NCI-H226 (cell line): ENCODE measurements at places on chromosomes 12 and 14.

DNA sequence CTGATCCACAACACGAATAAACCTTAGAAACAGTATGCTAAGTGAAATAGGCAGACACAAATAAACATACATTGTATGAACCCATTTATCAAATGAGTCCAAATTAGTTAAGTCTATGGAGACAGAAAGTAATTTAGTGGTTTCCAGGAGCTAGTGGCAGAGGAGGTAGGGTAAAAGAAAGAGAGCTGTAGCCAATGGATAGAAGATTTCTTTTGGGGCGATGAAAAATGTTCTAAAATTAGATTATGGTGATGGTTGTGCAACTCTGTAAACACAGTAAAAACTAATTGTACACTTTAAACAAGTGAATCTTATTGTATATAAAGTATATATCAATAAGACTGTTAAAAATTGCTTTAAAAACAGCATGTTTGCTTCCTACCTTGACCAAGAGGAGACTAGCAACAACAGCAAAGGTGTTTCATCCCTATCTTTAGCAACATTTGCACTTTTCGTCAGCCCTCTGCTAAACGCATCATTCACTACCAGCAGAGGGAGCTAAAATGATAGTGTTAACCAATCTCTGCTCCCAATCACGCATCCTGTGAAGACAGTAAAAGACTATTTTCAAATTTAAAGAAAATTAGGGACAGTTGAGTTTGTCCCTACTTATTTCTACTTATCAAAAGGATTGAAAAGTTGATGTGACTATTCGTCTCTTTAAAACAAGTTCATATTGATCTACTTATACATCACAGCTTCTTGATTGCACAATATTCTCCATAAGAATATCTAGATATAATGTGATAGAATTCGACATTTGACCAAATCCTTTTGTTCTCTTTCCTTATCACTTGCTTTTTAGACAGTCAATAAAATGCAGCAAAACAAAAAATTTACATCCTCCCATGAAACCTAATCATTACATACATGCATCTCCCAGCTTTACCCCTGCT lies 24.0 kb upstream of the LGR5 start:
- DNase-seq, result peak; percentile 56

DNA sequence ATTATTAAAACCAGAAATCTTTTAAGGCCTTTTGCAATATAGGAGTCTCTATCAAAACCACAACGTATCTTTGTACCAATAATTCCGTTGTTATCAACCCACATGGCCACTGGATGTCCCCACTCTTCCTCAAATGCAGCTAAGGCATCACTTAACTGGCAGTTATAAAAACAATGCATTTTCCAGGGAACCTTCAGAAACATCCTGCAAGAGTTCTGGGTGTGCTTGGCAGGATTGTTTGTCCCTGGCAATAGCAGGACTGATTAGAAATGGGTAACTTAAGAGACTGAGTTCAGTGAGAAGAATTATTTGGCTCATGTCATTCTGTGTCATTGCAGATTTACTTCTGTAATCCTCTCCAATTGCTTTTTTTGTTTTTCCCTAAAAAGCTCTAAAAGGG lies 112.0 kb downstream of the SLC15A5 start:
- no peak for DNase-seq

DNA sequence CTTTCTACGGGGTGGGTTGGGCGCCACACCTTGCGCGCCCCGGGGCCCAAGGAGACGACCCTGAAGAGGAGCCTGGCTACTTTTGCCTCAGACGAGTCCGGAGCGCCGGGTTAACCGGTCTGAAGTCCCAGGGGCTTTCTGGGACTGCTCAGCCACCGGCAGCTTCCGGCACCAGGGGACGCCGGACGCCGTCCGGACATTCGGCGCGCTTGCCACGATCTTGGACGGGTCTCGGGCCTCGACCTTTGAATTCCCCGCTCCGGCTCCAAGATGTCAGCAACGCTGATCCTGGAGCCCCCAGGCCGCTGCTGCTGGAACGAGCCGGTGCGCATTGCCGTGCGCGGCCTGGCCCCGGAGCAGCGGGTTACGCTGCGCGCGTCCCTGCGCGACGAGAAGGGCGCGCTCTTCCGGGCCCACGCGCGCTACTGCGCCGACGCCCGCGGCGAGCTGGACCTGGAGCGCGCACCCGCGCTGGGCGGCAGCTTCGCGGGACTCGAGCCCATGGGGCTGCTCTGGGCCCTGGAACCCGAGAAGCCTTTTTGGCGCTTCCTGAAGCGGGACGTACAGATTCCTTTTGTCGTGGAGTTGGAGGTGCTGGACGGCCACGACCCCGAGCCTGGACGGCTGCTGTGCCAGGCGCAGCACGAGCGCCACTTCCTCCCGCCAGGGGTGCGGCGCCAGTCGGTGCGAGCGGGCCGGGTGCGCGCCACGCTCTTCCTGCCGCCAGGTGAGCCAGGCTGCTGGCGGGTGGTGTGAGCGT lies at the start of gene ACOT4:
Gene ACOT4 (plus strand): TSS at position 184 of the 760 bp plus-strand sequence. CDS start 87 bp downstream, at position 271.
- no peak for DNase-seq

- peak; percentile 40 for DNase-seq
These were observed 3.6 kb downstream of the SMARCD1 start for GRCh38 chr12:50088577-50089335.

DNA sequence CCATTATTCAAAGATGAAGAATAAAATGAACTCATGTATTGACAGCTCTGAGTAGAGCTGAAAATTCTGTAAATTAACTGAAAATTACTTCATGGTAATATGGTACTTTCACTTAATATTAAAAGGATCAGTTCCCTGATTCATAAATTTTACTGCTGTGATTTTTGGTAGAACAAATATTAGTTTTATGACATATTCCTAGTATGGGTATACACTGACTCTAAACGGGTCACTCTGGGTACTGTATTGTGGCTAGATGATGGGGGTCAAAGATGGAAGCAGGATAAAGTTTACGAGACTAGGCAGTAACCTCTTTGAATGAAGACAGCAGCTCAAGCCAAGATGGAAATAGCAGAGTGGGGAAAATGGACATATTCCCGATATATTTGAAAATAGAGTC lies 135.5 kb downstream of the NUAK1 start:
- no peak for DNase-seq

DNA sequence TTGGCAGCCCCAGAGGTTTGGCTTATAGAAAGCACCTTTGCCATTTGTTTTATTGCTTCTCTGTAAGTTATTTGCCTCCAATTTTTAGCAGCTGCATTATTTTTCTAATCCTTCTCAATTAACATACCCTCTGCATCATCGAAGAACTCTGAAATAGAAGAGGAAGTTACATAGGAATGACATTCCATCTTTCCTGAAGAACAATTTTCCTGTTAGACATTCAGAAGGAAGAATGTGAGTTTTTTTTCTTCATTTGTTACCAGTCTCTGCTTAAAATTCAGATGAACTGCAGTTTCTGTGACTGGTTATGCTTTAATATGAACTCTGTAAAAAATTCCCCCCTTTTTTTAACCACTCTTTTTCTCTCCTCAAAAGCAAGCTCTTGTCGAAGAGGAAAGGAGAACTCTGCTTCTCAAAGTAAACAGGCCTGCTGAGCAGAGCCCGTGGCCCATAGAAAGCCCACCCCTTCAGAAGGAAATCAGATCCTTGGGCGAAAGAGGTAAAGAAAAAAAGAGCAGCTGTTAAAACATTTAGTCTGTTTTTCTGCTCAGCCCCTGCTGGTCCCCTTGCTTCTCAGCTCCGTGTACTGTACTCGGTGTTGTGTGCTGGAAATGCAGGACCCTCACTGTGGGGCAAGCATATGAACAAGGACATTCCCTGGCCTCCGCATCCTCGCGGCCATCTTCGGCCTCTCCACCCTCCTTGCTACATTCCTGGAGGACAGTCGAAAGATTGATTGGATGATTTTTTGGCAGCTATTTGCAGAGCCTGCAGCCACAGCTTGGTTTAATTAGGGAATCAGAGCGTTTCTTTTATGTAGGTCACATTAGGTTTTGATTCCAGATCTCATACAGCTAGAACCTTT lies 164.4 kb upstream of the LRIG3 start:
- DNase-seq, result no peak

DNA sequence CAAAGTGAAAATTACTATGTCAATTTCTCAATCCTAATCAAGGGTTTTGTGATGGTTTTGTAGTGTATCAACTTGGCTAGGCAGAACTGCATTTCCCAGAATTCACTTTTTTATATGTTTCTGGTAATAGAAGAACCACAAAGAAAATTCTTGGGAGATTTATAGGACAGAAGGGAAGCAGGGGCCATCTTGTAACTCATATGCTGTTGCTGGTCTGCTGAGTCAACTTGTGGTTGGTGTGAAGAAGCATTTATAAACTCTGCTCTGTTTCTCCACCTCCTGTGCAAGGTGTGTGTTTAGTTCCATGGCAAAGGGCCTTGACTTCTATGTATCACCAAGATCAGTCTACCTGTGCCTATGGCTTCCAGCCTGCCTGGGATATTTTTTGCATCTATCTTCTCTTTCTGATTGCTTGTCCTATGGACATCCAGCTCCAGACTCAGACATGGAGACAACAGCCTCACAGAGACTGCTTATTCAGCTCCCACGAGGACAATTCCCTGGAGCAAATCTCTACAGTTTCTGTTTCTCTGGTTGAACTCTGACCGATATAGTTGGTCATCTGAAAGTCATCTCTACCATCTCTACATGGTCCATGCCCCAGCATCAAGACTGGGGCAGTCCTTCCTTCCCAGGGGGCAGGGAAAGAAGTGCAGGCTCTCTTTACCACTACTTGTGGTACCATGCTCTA lies 364.3 kb upstream of the DDHD1 start:
- no peak for DNase-seq

- no peak for DNase-seq
These were observed 43.6 kb downstream of the SYNE3 start for GRCh38 chr14:95472819-95473251.

DNA sequence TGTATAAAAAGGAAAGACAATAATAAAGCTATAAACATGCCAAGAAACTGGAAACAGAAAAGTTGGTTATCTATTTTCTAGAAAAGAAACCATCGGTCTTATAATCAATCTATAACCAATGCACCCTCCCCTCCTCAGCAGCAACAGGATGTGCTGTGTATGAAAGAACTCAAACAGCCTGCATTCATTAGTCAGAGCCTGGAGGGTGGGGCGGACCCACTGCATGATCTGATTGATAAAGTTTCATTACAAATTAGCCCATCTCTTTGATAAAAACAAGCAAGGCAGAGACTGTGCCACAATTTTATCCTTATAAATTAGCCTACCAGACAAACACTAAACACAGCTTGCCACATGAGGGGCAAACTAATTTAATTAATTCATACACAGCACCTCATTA lies 448.1 kb downstream of the BCAT1 start:
- no peak for DNase-seq

DNA sequence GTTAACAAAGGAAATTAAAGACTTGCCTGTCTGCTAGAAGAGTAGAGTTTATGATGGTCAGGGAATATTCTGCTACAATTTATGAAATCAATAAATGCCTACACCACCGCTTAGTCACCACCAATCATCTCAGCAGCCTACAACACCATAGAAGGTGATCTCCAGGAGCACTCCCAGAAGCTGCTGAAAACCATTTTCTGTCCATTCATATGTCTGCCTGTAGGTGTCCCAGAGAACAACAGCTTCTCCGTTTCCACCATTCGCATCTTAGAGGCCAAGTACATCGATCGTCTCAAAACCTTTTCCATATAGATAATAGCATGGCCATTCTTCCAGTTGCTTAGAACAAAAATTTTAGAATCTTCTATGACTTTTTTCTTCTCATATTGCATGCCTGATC lies 303.4 kb downstream of the KCNC2 start:
- no peak for DNase-seq

DNA sequence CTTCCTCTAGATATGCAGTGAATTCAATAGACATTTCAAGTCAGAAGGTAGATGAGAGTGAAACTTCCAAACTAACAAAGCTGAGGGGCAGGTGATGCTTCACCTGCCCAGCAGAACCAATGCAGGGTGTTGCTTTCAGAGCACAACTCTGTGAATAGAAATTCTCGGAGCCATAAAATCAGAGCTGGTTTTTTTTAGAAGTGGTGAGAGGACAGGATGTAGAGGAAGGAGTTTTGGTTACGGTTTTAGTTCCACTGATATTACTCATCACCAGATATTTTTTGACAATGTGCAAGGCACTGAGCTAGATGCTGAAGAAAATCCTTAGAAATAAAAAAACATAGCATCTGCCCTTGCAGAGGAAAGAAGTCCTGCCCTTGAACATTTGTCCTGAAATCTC lies 62.2 kb downstream of the BMP4 start:
- DNase-seq, result peak; percentile 75

- DNase-seq, result peak; percentile 79
These were observed 845 bp downstream of the L3HYPDH start for GRCh38 chr14:59483363-59483762.

DNA sequence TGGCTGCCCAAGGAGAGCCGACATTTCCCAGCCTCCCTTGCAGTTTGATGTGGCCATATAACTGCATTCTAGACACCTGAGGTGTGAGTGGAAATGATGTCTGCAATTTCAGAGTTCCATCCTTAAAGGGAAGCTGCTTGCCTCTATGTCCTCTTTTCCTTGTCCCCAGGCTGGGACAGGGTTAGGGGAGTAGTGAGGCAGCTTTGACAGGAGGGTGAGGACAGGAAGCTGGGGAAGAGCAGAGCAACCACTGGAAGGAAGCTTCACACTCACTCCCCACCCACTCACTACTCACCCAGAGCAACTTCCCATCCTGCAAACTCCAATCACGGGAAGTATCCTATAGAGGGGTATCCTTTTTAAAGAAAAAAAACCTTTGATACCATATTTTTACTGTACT lies 28.9 kb upstream of the LTA4H start:
- DNase-seq, result no peak
